ENCODE measurements at places on chromosomes 4 and X. TPM values are rescaled to one million over a fixed set of nuclear protein-coding genes. Genes with fewer than 3 reads are reported as not detected.

GRCh38 chr4:103095080-103095479 is 4.6 kb downstream of the BDH2 start:
- no peak for DNase-seq

DNA sequence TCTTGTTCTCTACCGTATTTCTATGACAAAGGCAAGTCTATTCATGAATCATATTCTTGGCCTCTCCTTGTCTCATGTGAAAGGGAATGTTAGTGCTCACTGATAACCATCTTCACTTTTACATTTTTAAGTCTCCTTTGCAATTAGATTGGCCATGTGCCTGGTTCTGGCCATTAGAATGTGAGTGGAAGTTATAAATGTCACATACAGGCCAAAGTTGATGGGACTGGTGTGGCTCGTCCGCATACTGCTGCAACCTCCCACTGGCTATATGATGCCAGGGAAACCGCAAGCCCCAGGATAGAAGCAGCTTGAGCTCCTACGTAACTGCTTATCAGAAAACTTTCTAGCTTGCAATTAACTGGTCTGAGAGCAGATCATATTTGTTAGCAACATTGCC is 86.1 kb downstream of the MAGEC1 start:
- DNase-seq, result no peak

GRCh38 chrX:123859409-123859845 is 426 bp upstream of the XIAP start:
- no peak for DNase-seq

DNA sequence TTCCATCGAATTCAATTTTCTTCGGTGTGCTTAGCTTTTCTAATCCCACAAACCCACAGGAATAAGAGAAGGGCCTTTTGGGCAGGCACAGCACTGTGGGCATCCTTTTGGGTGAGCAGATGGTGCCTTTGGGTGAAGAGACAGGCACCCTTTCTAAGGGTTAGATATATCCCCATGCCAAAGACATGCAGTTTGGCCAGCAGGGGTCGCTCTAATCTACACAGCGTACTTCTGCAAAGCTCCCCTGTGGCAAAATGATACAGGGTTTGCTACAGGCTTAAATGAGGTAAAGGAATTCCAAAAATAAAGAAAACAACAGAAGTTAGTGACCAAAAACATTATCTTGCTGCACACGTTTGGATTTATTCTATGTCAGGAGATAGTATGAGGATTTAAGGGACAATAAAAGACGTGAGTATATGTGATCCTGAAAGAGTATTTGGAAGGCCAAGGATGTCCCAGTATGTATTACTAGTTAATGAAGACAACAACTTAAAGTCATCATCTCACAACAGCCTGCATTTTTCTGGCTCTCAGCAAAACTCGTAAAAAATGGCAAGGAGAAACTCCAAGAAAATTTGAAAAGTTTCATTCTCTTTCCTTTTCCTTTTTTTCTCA is 49.5 kb downstream of the PHEX start:
- DNase-seq, result peak; percentile 43

DNA sequence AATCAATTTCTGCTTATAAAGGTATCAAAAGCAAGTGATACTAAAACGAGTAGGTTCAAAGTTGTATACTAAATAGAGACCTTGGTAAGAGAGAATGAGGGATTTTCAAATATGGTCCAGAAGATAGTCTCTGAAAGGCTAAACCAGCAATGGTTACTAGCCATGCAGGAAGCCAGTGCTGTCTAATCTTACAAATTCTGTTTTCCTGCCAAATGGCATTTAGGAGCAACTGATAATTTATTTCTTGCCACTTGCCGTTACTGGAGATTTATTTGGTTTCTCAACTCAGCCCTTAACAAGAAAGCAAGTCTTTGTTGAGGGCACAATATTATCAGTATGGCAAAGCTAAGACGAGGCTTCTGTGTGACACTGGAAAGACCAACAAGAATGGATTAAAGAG is 47.2 kb downstream of the MAP7D3 start:
- DNase-seq, result no peak

JADE3 gene
- total RNA-seq, result 7.5 TPM

UGT2B15 gene
- total RNA-seq, result not detected
